ENCODE measurements at places on chromosomes 12 and 14.

GRCh38 chr14:86902176-86902950 is 1090.6 kb downstream of the GALC start:
- no peak for DNase-seq

- DNase-seq = no peak
Measured at GRCh38 chr12:100199023-100199346, 1.6 kb upstream of the ACTR6 start.

- DNase-seq = no peak
Measured at GRCh38 chr12:13044906-13045299, 722 bp downstream of the FAM234B start.

DNA sequence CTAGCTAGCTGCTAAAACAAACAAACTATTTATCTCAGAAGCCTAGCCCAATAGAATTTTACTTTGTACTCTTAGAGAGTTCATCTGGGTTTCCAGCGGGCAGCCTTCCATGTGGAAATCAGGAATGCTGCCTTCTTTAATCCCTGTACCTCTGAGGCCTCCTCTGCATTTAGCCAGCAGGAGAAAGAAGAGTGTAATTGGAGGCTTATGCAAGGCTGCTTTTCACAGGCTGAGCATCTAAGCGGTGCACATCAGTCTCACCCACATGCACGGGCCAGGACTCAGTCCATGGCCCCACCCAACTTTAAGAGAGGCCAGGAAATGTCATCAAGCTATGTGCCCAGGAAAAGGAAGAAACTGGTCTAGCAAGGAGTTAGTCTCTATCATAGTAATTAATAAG is 14.0 kb upstream of the PTGDR start:
- DNase-seq = no peak

GRCh38 chr12:77999074-77999715 is 168.5 kb downstream of the NAV3 start:
- DNase-seq = no peak

DNA sequence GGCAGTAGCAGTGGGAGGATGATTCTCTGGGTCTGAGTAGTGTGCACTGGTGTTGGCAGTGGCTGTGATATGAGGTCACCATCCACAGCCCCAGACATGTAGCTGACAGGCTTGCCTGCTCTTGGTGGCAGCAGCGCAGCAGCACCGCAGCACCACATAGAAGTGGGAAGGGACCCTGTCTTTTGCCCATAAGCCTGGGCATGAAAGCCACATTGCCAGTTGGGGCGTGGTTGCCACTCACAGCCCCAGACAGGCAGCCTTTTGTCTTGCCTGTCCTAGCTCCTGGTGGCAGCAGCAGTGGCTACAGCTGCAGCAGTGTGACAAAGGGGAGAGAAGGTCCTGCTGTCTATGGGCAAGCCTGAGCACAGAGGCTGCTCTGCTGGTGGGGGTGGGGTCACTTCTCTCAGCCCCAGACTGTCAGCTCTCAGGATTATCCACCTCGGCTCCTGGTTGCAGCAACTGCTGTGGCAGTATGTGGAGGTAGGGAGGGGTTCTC is 71.5 kb downstream of the BRMS1L start:
- DNase-seq = no peak

- DNase-seq = no peak
Measured at GRCh38 chr12:48390026-48390425, 39.3 kb upstream of the ZNF641 start.

- no peak for DNase-seq
Measured at GRCh38 chr14:50786751-50787464, 44.1 kb downstream of the NIN start.

DNA sequence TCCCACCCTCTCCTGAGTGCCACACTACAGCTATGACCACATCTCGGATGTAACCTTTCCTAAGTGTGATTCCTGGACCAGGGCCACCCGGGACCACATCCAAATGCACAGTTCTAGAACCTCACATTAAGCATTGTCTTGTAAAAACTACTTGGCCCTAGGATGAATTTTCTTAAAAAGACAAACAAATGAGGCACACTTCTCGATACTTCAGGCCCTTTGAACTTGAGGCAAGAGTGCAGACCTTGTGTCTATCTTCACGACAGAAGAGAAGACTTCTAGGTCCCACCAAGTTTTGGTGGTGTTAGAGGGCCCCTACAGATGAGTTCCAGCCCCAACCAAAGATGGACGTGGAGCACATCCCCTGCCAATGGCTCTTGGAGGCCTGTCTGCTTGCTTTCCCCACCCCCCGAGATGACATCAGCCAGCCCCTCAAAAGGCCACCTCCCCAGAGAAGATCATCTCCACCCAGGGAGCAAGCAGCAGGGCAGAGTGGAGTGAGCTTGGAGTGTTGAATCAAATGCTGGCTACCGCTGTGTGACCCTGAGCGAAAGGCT is 9.3 kb downstream of the ISCU start:
- no peak for DNase-seq
